Activated CD4-positive, alpha-beta memory T cell treated with anti-CD3 and anti-CD28 coated beads, Interleukin-2, amount 10 ng/mL, durations not matched to agents 7 days and 5 days (primary cell): ENCODE measurements at places on chromosomes 16 and 17.

DNA sequence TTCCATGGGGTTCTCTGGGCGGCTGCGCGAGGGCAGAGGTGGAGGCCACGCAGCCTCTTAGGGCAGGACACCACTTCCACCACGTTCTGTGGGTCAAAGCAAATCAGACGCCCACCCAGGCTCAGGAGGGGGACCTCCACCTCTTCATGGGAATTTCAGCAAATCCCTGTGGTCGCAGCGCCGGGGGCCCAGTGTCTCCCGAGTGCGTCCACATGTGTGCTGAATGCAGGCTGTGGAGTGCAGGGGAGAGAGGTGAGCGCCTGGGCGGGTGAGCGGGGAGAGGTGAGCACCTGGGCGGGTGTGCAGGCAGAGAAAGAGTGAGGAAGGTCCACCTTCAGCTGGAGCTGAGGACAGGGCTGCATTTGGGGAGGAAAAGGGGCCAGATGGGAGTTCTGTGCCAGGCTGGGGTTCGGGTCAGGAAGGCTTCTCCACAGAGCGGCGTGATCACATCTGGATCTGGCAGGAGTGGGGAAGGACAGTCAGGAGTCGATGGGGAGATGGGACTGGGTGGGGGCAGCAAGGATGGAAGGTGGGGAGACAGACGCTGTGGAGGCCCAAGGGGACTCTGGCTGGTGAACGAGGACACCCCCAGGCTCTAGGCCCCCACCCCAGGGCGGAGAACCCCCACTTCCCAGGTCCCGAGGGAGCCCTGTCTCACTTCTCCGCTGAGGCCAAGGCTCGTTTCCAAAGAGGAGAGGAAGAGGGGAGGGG is 36.8 kb upstream of the CBFA2T3 start:
- no peak for DNase-seq

GRCh38 chr16:48426244-48427141 is 41.3 kb upstream of the SIAH1 start:
- DNase-seq, result no peak

DNA sequence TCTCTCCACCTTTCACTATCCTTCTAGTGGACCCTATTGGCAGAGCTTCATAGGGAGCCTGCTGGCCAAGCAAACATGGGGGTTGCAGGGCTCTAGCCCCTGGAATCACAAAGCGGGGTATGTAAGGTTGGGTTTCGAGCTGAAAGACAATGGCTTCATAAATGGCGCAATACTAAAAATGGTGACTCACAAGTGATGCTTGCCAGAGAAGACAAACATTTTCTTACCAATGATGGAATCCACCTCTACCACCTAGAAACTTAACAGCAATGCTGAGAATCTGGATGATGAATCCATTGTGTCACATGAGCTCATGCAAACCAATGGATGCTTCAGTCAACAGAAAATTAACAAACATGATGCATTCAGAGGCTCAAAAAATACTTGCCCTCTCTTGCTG is 375.3 kb upstream of the PSMD7 start:
- no peak for DNase-seq

DNA sequence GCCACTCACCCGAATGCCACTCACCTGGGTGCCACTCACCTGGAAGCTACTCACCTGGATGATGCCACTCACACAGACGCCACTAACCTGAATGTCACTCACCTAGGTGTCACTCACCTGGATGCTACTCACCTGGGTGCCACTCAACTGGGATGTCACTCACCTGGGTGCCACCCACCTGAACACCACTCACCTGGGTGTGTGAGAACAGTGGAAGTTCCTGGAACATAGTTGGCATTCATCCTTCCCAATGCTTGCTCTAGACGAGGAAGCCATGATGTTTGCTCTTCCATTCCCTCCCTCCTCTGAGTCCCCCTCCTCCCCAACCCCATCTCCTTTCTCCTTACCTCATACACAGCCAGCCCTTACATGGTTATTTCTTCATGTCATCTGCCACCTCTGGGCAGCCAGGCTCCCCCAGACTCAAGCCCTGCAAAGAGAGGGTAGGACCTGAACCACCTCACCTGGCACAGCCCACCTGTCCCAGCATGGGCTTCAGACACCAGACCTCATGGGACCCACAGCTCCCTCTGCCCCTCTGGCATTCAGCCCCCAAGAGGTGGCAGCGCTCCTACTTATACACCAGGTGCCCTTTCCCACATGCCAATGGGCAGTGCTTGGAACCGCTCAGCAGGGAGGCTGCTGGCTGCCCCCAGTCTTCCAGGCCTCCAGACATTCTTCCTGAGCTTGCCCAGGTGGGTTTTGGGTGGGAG is 171.8 kb upstream of the FOXF1 start:
- no peak for DNase-seq

- no peak for DNase-seq
These were observed 1343.0 kb downstream of the TP53TG3F start for GRCh38 chr16:34802396-34802795.

- DNase-seq, result no peak
These were observed 14.9 kb downstream of the CENPV start for GRCh38 chr17:16338391-16338790.

DNA sequence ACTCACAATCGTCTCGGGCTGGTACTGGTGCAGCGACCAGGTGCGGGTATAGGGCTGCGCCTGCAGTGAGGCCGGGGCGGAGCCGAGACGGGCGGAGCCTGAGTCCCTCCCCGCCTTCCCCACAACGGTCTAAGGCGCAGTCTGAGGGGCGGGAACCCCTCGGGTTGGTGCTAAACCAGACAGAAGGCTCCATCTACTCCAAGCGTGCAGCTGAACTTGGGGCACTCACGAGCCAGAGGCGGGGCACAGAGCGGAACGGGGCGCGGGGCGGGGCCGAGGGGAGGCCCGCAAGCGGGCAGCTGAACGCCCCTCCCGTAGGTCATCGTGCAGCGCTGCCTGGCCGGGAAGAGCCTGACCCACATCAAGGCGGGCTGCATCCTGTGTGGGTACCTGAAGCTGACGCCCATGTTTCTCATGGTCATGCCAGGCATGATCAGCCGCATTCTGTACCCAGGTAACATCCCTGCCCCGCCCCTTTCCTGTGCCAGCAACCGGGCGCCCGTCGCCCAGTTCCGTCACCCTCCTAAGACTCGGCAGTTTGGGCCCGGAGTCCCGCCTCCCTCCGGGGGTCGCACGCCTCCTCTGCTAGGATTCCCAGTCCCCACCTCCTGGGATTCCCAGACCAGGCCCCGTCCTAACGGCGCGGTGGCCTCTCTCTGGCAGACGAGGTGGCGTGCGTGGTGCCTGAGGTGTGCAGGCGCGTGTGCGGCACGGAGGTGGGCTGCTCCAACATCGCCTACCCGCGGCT is 5.0 kb downstream of the SLC5A2 start:
- DNase-seq, result peak; percentile 66

GRCh38 chr16:56981729-56982271 is 7.6 kb upstream of the NLRC5 start:
- no peak for DNase-seq

DNA sequence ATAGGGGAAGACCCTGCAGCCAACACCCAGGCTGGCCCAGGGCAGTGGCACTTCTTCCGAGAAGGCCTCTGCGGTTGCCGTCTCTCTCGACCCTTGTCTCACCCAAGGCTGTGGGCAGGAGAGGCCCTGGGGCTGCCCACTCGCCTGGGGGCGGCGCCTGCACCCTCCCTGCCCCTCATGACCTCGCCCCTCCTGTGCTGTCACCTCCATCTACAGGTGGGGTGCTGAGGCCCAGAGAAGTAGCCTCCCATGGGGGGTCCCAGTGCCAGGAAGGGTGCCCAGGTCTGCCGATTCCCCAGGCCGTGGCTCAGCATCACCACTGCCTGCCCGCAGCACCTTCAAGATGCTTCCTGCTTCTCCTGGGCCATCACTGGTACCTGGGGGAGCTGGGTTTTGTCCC is 992 bp downstream of the NLRC3 start:
- DNase-seq, result peak; percentile 36

DNA sequence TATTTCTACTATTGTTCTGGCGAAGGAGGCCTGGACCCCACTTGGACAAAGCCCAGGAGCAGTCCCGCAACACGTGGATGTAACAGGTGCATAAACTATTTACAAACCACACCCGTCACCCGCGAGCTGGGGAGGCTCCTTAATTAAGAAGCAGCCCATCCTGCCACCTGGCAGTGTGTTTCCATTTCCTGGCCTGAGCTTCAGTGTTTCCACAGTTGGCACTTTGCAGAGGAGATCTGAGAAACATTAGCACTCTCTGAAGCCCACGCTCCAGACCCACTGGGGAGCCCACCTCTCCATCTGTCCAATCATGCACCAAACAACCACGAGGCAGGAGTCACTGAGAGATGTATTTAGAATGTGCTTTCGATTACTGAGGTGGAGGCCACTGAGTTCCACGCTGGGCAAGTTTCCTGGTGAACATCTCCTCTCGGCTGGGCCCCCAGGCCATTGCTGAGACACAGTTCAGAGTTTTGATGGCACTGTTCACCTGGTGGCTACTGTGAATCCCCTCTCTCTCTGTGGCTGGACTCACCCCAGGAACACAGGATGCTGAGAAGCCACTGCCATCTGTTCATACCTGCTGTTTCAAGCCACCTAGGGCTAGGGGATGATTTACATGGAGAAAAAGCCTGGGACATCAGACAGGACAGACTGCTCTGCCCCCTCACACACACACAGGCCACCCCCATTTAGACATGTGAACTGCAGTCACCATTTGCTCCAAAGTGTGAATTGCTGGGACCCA is 129.1 kb downstream of the AIPL1 start:
- DNase-seq, result no peak

DNA sequence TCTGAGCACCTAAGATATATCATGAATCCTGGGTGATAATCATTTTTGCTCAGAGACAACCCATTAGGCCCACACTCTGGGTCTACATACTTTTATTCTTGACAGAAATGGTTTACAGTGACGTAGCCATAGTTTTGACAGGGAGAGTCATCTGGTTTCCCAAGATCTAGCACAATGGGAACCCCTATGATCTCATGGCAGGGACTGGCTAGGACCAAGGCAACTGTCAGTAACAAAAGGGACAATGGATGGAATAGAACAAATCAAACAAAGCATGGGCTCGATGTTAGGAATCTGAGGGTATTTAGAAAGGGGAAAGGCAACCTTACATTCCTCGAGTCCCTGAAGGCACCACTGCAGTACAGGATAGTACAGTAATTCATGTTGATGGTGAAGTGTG is 20.5 kb downstream of the CFAP97D1 start:
- DNase-seq, result no peak

DNA sequence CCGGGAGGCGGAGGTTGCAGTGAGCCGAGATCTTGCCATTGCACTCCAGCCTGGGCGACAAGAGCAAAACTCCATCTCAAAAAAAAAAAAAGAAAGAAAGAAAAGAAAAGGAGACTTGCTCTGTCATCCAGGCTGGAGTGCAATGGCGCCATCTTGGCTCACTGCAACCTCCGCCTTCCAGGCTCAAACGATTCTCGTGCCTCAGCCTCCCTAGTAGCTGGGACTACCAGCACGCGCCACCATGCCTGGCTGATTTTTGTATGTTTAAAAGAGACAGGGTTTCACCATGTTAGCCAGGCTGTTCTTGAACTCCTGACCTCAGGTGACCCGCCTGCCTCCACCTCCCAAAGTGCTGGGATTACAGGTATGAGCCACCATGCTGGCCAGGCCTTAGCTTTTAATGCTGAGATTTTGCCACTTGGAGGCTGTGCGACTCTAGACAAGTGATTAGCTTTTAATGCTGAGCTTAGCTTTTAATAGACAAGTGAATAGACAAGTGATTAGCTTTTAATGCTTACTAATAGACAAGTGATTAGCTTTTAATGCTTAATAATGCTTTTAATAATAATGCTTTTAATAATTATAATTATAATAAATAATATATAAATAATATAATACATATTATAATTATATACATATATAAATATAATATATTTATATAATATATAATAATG is 9.6 kb downstream of the LDAF1 start:
- no peak for DNase-seq

- DNase-seq, result no peak
These were observed 21.8 kb downstream of the RAB11FIP4 start for GRCh38 chr17:31413081-31413799.

DNA sequence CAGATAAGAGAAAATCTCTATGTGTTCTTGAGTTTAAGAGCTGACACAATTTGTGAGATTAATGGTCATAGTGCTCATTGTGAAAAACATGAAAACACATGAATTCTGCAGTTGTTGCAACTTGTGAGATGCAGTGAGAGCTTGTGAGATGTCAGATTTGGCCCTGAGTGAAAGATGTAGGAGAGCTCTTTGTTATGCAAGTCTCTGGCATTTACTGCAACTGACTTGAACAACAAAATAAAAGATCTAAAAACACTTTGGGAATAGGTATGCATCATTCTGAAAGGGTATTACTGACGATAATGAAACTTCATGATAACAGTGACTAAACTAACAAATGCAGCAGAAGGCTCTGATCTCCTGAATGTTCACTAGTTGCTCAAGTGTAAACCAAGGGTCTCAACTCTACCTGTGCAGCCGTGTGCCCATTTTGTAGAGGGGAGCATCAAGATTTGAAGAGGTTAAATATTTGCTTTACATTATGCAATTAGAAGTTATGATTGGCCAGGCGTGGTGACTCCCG is 50.8 kb upstream of the SMIM36 start:
- DNase-seq, result no peak
